ENCODE measurements at places on chromosomes 13 and 19.

GRCh38 chr19:40363069-40363468 lies 14.6 kb downstream of the PLD3 start:
- no peak for DNase-seq

DNA sequence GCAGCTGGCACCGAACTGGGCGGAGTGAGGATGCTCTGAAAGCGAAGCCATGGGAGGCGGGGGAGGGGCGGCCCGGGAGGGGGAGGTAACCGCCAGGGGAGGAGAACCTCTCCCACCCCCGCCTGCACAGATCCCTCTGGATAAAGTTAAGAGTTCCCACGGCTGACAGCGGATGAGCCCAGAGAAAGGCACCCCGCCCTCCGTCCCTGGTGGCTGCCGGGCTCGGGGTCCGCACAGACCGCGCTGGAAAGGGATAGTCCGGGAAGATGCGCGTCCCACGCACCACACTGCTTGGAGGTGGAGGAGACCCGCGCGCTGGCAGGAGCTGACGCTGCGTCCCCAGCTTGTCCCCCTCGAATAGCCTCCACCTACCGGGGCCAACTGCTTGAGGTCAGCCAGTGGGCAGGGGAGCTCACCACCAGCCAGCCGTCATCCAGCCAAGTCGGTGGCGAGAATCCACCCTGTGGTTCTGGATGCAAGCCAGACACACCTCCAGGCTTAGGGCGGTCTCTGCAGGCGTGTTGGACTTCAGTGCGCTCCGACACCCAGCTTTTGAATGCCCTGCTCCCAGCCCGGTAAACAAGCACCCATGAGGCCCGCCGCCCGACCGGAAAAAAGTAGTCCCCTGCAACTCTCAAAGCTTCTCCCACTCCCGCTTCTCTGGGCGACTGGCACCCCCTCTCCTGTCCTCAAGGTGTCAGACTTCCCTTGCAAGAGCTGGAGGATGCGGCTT lies at the start of gene TRPC4:
Gene TRPC4 (minus strand): TSS at position 17 of the 733 bp plus-strand sequence. CDS start 86,439 bp downstream, outside the sequence.
- DNase-seq = no peak

GRCh38 chr13:76764429-76764828 lies 121.8 kb downstream of the KCTD12 start:
- DNase-seq = no peak

GRCh38 chr13:39587939-39588338 lies 15.1 kb downstream of the LHFPL6 start:
- no peak for DNase-seq

DNA sequence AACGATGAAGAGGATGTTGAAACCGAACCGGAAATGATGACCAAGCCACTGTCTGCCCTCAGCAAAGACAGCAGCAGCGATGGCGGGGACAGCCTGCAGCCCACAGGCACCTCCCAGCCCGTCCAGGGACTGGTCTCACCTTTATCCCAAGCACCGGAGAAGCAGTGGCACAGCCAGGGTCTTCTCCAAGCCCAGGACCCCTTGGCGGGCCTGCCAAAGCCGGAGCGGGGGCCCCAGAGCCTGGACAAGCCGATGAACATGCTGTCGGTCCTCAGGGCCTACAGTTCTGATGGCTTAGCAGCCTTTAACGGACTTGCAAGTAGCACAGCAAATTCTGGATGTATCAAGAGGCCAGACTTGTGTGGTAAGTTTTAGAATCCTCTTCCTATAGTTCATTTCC lies 177.0 kb downstream of the ZNF536 start:
- DNase-seq = no peak

- DNase-seq = no peak
Measured at GRCh38 chr19:17489392-17490030, 19.2 kb downstream of the SLC27A1 start.

GRCh38 chr13:26914624-26915023 lies 154.0 kb upstream of the GPR12 start:
- DNase-seq = no peak

DNA sequence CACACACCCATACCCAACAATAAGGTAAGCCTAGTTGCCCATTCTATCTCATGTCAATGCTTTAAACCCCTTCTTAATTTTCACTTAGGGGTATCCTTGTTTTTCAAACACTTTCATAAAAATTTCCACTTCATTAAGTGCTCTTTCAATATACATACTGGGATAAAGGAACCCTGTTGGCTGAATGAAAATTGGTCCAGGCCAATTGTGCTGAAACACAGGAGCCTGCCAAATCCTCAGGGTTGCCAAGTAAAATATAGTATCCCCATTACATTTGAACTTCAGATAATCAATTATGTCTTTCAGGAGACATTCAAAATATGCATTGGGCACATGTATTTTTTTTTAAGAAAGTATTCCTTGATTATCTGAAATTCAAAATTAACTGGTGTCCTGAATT lies 1131.1 kb downstream of the SLITRK1 start:
- DNase-seq = no peak

DNA sequence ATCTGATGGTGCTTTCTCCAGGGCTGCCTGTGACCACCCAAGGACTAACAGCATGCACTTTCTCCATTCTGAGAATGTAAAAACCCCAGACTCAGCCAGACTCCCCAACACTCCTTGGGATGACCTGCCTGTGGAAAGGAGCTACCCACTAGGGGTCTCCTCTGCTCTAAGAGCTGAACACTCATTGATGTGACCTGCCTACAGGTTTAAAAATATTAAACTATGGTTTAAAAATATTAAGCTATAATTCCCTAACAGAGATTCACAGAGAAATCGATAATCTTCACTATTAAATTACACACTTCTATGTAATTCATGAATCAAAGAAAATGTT lies 696.2 kb upstream of the SLITRK5 start:
- DNase-seq = no peak

DNA sequence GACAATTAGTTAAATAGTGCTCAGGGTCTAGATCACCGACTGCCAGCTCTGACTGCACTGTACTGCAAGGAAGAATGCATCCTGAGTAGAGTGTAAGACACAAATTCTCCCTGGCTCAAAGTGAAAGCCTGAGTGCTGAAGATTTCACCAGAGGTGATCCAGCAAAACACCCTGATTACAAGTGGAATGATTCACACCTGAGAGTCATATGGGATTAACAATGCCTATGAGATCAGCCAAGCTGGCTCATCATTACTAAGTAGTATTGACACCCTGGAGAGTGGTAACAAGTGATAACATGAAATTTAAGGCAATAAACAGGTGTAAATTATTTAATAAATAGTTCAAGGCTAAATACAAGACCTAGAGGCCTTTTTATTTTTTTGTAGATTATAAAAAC lies 403.8 kb upstream of the PRR20A start:
- no peak for DNase-seq

- no peak for DNase-seq
Measured at GRCh38 chr19:49837425-49837824, 13.5 kb upstream of the PTOV1 start.

GRCh38 chr13:26950546-26950945 lies 190.0 kb upstream of the GPR12 start:
- no peak for DNase-seq

- DNase-seq = no peak
Measured at GRCh38 chr13:33185853-33186252, 99.7 kb downstream of the STARD13 start.

DNA sequence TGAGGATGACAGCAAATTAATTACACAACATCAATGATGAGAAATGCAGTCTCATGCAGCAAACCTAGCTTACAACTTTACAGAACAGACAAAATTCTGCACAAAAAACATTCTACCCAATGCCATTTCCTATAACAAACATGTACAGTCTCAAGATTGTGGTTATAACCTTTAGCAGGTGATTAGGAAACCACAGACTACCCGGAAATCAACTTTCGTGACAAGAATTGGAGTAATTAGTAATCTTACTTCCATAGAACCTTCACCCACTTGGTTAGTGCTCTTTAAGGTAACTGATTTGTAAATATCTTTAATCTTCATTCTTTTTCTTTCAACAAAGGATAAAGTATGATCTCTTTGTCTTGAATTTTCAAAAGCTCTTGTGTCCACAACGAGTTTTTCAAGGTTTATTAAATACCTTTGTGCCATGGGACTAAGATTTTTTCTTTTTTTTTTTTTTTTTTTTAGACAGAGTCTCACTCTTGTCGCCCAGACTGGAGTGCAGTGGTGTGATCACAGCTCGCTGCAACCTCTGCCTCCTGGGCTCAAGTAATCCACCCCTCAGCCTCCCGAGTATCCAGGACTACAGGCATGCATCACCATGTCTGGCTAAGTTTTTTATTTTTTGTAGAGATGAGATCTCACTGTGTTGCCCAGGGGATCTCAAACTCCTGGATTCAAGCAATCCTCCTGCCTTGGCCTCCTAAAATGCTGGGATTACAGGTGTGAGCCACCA lies 78.8 kb downstream of the MAP4K1 start:
- DNase-seq = no peak

- no peak for DNase-seq
Measured at GRCh38 chr13:31321457-31321856, 121.7 kb downstream of the B3GLCT start.
